ENCODE measurements at places on chromosomes 1 and 21.

DNA sequence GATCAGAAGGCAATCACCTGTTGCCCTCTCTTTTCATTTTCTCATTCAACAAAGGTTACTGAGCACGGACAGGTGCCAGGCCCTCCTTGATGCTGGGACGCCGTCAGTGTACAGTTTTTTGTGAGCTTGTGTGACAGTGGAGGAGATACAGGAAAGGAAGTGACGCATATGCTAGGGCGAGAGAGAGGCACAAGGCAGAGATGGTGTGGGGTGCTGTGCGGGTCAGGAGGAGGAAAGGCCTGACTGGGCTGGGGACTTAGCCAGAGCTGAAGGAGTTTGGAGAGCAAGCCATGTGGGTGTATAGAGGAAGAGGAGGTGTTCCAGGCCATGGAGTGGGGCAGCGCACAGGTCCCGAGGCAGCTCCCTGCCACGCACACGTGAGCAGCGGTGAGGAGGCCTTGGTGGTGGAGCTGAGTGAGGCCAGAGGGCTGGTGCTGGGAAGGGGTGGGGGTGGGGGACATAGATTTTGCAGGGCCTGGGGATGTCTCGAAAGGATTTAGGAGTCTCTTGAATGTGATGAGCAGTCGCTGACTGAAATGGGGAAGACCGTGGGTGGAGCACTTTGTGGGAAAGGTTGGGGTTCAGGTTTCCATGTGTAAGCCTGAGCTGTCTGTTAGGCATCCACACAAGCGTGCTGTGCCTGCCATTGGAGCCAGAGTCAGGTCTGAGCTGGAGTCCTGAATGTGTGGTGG lies 46.0 kb downstream of the TRAPPC10 start:
- peak; percentile 82 for DNase-seq

DNA sequence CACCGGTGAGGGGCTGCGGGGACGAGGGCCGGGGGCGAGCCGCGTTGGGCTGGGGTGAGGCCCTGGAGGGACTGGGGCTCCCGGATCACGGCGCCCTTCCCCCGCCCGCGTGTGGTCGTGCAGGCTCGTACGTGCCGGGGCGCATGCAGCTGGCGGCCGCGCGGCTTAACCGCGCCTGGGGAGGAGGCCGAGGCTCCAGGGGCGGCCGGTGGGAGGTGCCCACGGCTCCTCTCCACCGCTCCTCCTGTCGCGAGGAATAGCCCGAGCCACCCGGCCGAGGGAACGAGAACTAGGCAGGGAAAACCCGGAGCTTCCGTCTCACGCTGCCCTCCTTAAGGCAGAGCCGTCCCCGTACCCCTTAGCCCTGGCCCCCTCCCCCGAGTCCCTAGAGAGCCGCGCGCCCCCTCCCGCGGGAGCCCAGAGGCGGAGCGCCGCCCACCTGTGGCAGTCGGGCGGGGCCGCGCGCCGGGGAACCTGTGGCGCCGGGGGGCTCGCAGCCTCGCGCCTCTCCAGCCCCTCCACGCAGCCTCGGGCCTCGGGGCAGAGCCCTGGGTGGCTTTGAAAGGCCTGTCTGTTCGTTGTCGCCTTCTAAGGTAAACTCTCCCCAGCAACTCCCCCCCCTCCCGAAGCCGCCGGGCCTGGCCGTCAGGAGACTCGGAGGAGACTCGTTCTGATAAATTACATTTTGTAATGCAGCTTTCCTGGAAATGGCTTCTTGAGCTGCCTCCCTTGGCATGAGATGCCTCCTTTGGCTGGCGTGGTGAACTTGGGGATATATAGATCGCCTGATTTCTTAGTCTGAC lies 746 bp downstream of the AK4 start:
- DNase-seq: peak; percentile 81

DNA sequence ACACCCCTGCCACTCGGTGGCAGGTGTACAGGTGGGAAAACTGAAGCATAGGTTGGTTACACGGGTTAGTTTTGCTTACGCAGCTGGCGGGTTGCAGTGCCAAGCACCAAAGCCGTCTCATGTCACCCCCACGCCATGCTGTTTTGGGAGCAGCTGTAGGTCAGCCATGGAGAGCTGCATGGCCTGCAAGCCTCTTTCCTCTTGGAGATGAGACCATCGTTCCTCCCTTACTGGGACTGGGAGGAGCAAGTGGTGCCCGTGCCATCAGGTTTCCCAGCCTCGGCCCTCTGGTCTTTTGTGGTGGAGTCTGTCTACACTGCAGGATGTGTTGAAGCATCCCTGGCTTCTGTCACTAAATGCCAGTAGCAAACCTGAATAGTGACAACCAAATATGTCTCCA lies 46.9 kb downstream of the AJAP1 start:
- DNase-seq: no peak

DNA sequence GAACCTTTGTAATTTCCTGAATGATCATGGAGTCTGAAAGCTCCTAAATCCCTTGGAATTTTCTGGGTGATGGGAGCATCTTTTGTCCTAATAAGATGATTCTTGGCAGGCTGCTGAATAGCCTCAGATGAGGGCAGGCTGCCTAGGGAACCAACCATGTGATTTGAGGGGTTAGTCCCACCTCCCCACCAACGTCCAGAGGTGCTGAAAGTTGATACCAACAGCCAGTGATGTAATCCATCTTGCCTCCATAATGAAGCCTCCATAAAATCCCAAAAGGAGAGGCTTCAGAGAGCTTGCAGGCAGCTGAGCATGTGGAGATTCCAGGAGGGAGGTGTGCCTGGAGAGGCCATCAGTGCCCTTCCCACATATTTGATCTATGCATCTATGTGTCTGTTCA lies 43.7 kb downstream of the GTF2B start:
- no peak for DNase-seq
